ENCODE measurements at places on chromosomes 16 and 17.
A peak's percentile ranks its signal among the peaks of the same experiment; 100 is the strongest.

GRCh38 chr16:26567356-26567755, 499.4 kb upstream of the C16orf82 start:
- DNase-seq: no peak

- no peak for DNase-seq
Measured at GRCh38 chr16:56985962-56986360, 3.4 kb upstream of the NLRC5 start.

GRCh38 chr16:88977812-88978607, 1.0 kb upstream of the CBFA2T3 start:
- no peak for DNase-seq

GRCh38 chr16:61289141-61289540, 747.1 kb downstream of the CDH8 start:
- no peak for DNase-seq

- DNase-seq: no peak
Measured at GRCh38 chr16:28063591-28064061, at the start of gene GSG1L. TSS of gene GSG1L (minus strand) at chr16:28063714. CDS start at chr16:28063424, 290 bp downstream.

GRCh38 chr16:88941913-88942909, 34.8 kb downstream of the CBFA2T3 start:
- DNase-seq: peak; percentile 79

- no peak for DNase-seq
Measured at GRCh38 chr16:66641387-66641786, 36.9 kb downstream of the CMTM3 start.

DNA sequence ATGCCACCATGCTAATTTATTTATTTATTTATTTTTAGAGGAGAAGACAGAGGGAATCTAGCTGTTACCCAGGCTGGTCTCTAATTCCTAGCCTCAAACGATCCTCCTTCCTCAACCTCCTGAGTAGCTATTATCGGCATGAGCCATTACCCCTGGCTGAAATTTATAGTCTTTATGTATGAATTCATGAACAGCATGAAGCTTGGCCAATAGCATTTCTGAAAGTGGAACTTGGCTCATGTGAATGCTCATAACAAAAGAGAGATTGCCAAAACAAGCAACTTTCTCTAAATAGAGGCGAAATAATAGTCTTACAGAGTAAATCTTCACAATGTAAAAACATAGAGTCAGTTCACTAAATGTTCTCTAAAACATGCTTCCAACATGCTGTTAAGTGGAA, 30.1 kb upstream of the SMURF2 start:
- DNase-seq: no peak

GRCh38 chr16:90018297-90018651, 982 bp downstream of the DBNDD1 start:
- no peak for DNase-seq

- no peak for DNase-seq
Measured at GRCh38 chr17:55444471-55445441, 23.1 kb upstream of the MMD start.

- DNase-seq: no peak
Measured at GRCh38 chr16:68273896-68274295, 9.6 kb downstream of the SLC7A6 start.

DNA sequence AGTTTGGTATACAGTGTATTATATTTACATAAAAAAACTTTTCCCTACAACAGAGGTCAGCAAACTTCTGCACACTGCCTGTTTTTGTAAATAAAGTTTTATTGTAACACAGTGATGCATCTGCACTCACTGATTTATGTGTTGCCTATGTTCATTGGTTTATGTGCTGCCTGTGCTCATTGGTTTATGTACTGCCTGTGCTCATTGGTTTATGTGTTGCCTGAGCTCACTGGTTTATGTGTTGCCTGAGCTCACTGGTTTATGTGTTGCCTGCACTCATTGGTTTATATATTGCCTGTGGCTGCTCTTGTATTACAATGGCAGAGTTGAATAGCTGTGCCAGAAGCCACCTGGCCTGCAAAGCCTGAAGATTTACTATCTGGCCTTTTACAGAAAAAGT, 81.6 kb downstream of the MYH11 start:
- DNase-seq: no peak

- no peak for DNase-seq
Measured at GRCh38 chr17:10683853-10684252, 13.5 kb downstream of the SCO1 start.
